ENCODE measurements at places on chromosomes 5 and 9. TPM values are rescaled to one million over a fixed set of nuclear protein-coding genes. Genes with fewer than 3 reads are reported as not detected.

Gene PCDHA4
- not detected for total RNA-seq

Gene CDX1
- 6.6 TPM for total RNA-seq

Gene CENPK
- 19.7 TPM for total RNA-seq

Gene CCL27
- total RNA-seq = not detected

Gene PDE6A
- not detected for total RNA-seq

Gene MEIKIN
- total RNA-seq = not detected

Gene GRM6
- total RNA-seq = not detected

Gene ACOT12
- not detected for total RNA-seq

Gene SAXO1
- total RNA-seq = not detected

Measured in HT-29 (cell line).